ENCODE measurements at places on chromosomes 5 and 9.
A peak's percentile ranks its signal among the peaks of the same experiment; 100 is the strongest.

- no peak for ATAC-seq
These were observed 24.3 kb upstream of the PIK3R1 start for GRCh38 chr5:68191083-68191791.

DNA sequence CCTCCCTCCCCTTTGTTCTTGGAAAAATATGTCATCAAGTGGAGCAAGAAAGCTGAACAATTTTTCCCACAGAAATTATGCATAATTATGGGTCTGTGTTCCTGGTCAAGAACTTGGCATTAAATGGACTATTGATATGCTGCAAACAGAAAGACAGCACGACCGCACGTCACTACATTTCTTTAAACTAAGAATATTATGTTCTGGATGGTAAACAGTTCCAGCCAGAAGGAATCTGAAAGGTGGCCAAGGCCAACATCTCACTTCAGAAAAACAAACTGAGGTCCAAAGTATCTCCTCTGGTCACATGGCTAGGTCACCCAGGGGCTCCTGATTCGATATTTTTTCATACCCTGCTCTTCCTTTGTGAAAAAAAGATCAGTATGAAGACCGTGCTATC is 173.3 kb upstream of the GAS1 start:
- ATAC-seq: no peak

DNA sequence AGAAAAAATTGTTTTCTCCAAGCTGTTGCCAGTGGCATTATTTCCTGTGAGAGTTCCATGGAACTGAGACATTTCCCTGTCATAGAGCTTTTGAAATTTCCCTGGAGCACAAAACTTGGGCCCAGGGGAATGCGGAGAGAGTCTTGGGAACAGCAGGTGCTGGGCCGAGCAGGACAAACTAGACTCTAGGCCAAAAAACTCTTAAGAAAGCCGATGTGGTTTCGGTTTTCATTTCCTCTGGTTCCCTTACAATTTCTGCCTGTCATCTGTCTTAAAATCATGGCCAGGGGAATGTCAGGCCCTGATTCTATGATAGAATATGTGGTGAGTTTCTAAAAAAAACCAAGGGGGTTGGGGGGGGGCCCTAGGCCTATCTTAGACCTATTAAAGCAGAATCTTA is 4.6 kb downstream of the SLC35A4 start:
- no peak for ATAC-seq

DNA sequence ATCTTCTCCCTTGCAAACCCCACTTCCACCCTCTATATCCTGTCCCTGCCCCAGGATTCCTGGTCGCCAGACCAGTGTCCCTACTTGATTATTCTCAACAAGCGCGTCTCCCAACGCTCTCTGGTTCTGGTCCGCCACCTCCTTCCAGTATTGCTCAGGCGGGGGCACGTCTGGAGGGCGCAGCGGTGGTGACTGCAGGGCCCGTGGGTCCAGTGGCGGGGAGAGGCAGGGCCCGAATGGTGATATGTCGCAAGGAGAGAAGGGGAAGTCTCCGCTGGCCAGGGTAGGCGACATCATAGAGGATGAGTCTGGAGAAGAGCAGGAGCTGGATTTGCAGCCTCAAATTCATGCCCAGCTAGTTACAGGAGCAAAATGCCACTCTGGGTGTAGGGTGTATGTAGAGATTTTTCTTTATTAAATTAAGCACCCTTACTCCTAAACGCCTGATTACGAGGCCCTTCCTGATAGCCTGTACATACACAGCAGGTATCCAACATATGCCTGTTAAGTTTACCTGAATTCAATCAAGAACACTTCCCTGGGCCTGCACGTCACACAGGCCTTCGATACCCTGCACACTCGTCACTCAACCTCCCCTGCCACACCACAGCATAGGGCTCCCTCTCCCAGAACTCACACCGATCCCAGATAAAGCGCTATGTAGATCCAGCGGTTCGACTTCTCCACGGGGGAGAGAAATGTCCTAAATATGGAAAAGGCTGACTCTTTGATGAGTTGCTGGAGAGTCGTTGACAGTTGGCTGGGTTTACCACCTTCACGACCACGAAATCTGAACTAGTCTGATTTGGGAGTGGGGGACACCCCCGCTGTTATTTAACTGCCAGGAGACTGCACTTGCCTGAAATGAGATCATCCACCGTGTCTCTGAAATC is 4.8 kb downstream of the MCIDAS start:
- no peak for ATAC-seq

GRCh38 chr5:112549127-112549526 is 130.1 kb upstream of the EPB41L4A start:
- ATAC-seq: no peak

GRCh38 chr9:4517274-4517673 is 27.0 kb downstream of the SLC1A1 start:
- no peak for ATAC-seq

- no peak for ATAC-seq
These were observed 25.2 kb upstream of the ASPN start for GRCh38 chr9:92507496-92507895.

- no peak for ATAC-seq
These were observed 368.2 kb downstream of the KCTD16 start for GRCh38 chr5:144538845-144539244.

DNA sequence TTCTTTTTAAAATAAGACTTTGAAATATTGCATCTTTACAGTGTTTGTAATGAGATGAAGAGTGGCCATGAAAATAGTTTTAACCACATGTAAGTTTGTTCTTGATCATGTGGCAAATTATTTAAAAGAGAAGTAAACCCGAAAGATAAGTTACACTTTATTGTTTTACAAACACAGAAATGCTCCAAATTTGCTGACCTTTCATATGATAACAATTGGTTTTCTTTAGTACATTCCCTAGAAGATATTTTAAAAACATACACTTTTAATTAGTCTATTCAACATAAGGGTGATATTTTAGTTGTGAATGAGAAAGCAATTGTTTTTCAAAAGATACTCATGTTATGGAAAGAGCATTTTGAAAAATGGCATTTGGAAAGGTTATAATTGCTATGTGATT is 287.7 kb downstream of the PSAT1 start:
- ATAC-seq: no peak

DNA sequence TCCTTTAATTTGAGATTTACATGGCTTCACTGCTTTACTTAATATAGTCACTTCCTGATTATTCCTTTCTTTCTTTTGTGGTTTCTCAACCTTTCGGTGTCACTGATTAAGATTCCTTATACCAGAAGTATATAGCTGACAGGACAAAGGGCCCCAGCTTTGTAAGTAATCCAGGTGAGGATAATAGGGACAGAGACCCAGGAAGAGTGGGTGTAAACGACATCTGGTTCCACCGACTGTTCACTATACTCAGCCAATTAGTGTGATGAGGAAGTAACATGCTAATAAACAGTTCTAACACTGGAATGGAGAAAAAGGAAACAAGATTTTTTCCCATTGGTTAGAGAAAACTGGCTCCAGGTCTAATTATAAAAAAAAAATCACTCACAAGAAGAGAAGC is 286.3 kb upstream of the EFNA5 start:
- ATAC-seq: no peak

GRCh38 chr9:123175854-123176629 is 92.3 kb downstream of the STRBP start:
- no peak for ATAC-seq

GRCh38 chr5:87605663-87606062 is 192.9 kb upstream of the CCNH start:
- no peak for ATAC-seq

DNA sequence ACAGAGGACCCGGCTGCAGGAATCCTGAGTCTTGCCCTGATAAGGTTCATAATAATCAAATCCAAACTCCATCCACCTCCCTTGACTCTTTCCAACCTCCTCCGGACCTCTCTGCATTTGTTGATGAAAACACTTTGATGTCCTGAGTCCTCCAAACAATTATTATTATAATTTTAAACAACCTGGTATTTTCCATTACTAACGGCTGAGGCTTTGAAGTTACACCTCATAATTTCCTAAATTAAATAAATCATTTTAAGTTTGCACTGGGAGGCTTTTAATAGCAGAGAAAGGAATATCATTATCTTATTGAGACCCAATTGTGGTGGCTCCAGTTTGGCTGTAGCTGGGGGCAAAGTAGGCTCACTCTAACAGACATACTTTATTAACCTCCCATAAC is 9.5 kb downstream of the MSX2 start:
- ATAC-seq: no peak

GRCh38 chr5:55700745-55701144 is 11.4 kb downstream of the SLC38A9 start:
- no peak for ATAC-seq

DNA sequence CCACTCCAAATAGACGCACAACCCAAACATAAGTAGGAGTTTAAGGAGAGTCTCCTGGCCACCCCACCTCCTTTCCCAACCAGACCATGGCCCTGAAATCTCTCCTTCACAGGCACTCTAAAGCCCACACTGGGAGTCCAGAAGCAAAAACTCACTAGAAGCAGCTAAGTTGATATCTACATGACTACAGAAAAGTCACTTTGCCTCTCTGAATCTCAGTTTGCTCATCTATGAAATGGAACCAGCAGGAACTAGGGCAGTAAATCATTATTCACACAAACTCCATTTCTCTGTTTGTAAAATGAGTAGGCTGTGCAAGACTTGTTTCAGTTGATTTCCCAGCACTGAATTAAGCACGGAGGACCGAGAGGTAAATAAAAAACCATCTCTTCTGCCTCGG is 4.1 kb upstream of the WWC1 start:
- peak; percentile 59 for ATAC-seq

- no peak for ATAC-seq
These were observed 31.0 kb upstream of the TENT4A start for GRCh38 chr5:6682239-6682638.

- ATAC-seq: no peak
These were observed 2.8 kb downstream of the ADGRD2 start for GRCh38 chr9:124452841-124453585.

DNA sequence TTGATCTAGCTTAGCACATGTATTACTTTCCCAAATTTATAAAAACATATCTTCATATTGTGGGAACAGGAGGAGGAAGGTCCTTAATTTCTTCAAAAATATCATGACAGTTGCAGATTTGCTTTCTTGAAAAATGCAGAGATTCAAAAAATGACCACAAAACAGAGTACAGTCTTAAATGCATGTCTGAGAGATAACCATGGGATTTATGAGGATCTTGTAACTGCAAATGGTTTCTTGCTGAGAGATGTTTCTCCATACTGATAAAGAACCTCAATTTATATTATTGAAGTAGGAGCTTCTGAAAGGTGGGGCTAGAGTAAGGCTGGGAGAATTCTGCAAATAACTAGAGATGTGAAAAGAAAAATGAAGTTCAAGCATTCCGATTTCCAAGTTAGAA is 83.2 kb downstream of the CDH18 start:
- no peak for ATAC-seq

All from activated T-helper 17 cell treated with anti-CD3 and anti-CD28 coated beads, Interleukin-2, amount 50 U/mL, for 72 hours (primary cell).